ENCODE measurements at places on chromosomes 1 and 21. TPM values are rescaled to one million over a fixed set of nuclear protein-coding genes. Genes with fewer than 3 reads are reported as not detected.

DNA sequence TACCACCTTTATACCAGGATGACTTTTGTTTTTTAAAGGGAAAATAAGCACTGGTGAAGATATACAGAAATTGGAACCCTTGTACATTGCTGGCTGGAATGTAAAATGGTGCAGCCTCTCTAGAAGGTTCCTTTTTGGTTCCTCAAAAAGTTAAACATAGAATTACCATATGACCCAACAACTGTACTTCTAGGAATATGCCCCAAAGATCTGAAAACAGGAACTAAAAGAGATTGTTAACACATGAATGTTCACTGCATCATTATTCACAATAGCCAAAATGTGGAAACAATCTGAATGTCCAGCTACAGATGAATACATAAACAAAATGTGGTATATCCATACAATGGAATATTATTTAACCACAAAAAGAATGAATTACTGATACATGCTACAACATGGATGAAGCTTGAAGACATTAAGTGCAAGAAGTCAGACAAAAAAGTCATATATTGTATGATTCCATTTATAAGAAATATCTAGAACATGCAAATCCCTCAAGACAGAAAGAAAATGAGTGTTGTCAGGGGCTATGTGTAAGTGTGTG, 84.9 kb upstream of the DMRTA2 start:
- DNase-seq, result no peak

S100A16 gene
- not detected for total RNA-seq

HFM1 gene
- total RNA-seq, result 0.10 TPM

DNA sequence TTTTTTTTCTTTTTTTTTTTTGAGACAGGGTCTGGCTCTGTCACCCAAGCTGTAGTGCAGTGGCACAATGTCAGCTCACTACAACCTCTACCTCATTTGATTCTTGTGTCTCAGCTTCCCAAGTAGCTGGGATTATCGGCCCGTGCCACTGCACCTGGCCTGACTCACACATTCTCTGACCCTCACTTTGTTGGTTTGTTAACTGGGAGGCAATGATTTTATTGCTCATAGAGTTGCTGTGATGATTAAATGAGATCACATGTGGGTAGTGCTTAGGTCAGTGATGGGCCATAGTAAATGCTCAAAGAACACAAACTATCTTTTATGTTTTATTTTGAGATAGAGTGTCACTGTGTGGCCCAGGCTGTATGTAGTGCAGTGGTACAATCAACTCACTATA, 47.3 kb upstream of the SSBP3 start:
- no peak for DNase-seq
